ENCODE measurements at places on chromosomes 7 and 10. TPM values are rescaled to one million over a fixed set of nuclear protein-coding genes. Genes with fewer than 3 reads are reported as not detected.

Gene ACSM6
- total RNA-seq = 0.52 TPM

DNA sequence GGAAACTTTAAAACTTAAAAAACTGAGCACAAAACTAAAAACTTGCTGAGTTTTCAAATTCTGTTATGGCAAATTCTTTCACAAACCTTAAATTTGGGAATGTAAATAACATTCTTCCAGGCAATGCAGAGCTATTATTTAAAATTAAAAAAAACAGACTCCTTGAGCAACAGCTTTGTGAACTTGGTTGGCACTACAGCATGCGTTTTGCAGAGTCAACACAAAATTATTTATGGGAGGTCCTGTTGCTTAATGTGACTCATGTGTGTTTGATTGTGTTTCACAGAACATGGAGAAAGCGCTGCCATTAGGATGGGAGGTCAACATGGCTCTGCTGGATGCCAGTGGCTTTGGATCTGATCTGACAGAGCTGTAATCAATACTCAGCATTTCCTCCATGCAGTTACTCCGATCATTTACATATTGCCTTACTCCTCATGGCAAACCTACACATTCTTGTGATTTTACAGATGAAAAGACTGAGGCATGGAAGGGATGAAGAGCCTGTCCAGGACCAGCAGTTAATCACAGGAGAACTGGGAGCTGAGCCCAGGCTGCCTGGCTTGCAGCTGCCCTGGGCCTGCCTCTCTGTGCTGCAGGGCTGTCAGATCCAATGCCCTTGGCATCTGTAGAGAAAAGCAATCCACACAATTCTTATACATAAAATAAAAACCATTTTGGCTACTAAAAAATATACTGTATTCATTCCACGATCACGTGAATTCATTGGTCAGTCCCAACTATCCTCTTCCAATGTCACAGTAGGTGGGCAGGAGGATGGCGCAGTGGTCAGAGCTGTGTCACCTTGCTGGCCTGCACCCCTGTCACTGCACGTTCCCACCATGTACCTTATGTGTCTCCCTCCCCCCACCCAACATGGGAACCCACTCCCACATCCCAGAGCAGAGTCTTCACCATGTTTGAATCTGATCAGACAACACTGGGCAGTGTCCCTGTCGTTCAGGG, 200.9 kb downstream of the CXCL12 start:
- DNase-seq = no peak

DNA sequence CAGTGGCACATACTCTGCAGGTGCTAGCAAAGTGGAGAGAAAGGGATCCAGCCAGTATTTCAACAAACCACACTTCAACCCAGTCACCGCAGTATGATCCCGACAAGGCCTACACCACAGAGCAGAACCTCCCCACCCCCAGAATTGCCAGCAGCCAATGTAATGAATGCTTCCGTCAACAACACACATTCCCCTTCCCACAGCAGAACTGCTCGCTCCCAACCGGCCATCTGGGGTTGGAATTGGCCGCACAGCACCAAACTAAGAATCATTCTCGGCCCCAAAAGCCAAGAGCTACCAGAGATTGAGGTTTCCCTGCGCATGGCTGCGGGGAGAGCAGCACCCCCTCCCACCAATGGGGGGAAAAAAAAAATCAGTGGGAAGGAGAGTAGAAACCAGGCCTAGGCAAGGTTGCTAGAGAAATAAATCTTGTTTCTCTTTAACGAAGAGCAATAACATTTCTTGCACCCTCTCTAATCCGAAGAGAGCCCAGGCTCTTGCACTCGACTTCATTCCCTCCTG, 1.1 kb downstream of the WASL start:
- DNase-seq = peak; percentile 75

Gene FXYD4
- not detected for total RNA-seq

- no peak for DNase-seq
Observed at GRCh38 chr10:25600651-25601050, 333.4 kb upstream of the MYO3A start.

- no peak for DNase-seq
Observed at GRCh38 chr10:126352453-126352852, 35.8 kb downstream of the ADAM12 start.

Gene NCF1
- not detected for total RNA-seq

DNA sequence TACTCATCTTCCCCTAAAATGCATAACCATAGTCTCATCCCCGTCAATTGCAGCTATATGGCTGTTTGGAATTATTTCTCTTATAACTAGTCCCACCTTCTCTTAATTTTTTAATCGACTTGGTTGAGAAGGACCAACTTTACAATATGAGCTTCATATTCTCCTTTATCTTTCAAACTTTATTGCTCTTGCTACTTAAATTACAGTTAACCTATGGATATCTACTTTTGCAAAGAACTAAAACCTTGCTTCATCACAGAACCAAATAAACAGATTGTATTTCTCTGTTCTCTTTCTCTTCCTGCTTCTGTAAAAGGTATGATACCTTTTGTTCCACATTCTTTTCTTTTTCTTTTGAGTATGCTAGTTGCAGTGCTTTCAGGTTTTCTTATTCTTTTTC, 6.1 kb downstream of the CREM start:
- DNase-seq = no peak

- no peak for DNase-seq
Observed at GRCh38 chr7:141045842-141046620, 27.8 kb upstream of the TMEM178B start.
